ENCODE measurements at places on chromosomes 7 and 10.

DNA sequence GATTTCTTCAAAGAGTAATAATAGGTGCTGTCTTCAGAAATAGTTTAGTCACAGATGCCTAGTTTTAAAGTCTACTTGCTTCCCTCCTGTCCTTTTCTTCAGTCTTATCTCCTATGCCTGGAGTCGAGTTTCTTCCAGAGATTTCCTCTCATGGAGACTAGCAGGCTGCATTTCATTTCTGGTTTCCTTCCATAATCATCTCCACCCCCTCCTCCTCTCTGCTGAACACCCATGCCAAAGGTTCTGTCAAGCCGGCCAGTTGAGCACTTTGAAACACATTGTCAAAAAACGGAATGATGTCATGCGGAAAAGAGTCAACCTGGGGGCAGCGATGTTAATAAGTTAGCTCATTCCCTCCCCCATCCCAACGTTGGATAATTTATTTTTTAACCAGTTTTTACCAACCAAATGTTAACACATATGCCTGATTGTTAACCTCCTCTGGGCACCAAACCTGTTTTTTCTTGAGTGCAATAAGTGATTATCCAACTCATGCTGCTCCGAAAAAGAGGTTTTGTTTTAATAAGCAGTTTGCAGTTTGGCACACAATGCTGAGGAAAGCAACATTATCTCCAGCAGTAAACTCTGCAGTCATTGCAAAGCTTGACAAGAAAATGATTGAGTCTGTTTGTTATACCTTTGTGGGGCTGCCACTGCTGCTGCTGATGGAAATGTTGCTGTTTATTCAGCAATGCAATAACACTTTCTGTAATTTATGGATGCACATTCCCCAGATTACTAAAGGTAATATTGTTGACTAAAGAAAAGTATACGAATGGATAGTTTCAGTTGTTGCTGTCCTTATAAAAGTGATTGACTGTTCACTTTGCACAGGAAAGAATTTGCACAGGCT is 161.6 kb downstream of the LRMDA start:
- DNase-seq: no peak
- no peaks in the 10 kb centered on the region for H3K27me3 ChIP-seq
- peaks cover 4% of the 10 kb centered on the region for H3K4me1 ChIP-seq
- no peaks in the 10 kb centered on the region for H3K36me3 ChIP-seq
- peak overlapping the region; percentile 46 for H3K4me3 ChIP-seq

- no peaks in the 10 kb centered on the region for H3K36me3 ChIP-seq
- DNase-seq: peak; percentile 83
- peaks cover 30% of the 10 kb centered on the region for H3K4me1 ChIP-seq
- peak within 1 kb of the TSS; percentile 96 for H3K4me3 ChIP-seq
- no peaks in the 10 kb centered on the region for H3K27me3 ChIP-seq
Measured at GRCh38 chr7:100694098-100694745, at the start of gene GIGYF1. GIGYF1 (minus strand) TSS chr7:100694250; CDS start chr7:100688238, 6,012 bp downstream.

GRCh38 chr7:126370038-126370668 is 882.6 kb downstream of the GRM8 start:
- H3K27me3 ChIP-seq: no peaks in the 10 kb centered on the region
- H3K27ac ChIP-seq: no peak overlapping the region
- H3K36me3 ChIP-seq: no peaks in the 10 kb centered on the region
- no peaks in the 10 kb centered on the region for H3K4me1 ChIP-seq

GRCh38 chr7:77454802-77455201 is 38.7 kb upstream of the GSAP start:
- H3K4me3 ChIP-seq: no peak overlapping the region
- H3K4me1 ChIP-seq: no peaks in the 10 kb centered on the region
- no peaks in the 10 kb centered on the region for H3K27me3 ChIP-seq
- H3K27ac ChIP-seq: no peak overlapping the region
- no peak for DNase-seq

GRCh38 chr7:104458875-104459274 is 130.5 kb downstream of the LHFPL3 start:
- no peaks in the 10 kb centered on the region for H3K27me3 ChIP-seq
- no peak overlapping the region for H3K27ac ChIP-seq
- no peak for DNase-seq
- no peak overlapping the region for H3K4me3 ChIP-seq
- no peaks in the 10 kb centered on the region for H3K4me1 ChIP-seq
- H3K36me3 ChIP-seq: no peaks in the 10 kb centered on the region

DNA sequence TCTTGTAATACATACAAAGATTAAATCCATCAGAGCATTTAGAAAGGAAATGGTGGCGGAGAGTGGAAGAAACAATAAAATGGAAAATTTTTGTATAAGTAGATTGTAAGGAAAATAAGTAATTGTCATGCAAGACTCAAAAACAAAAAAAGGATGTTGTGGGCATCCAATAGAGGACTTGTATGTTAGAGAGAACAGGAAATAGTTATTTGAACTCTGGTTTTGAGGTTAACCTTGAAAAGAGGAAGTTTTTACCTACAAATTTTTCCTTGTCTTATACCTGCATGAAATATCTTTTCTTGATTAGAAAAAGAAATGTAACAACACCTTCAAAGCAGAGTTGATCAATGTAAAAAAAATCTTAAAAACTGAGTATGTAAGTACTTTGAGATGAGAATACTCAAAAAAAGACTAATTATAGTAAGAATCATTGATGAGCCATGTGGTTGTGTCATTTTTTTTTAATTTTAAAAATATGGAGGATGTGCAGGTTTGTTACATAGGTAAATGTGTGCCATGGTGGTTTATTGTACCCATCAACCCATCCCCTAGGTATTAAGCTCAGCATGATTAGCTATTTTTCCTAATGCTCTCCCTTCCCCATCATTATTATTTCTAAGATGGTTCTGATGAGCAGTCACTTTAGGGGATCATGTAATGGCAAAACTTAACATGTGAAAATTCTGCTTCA is 11.9 kb downstream of the TMEM106B start:
- no peaks in the 10 kb centered on the region for H3K27me3 ChIP-seq
- no peaks in the 10 kb centered on the region for H3K4me1 ChIP-seq
- H3K4me3 ChIP-seq: no peak overlapping the region
- no peak overlapping the region for H3K27ac ChIP-seq
- peaks cover 36% of the 10 kb centered on the region for H3K36me3 ChIP-seq
- DNase-seq: no peak

GRCh38 chr7:101708223-101708622 is 79.1 kb upstream of the MYL10 start:
- no peak overlapping the region for H3K4me3 ChIP-seq
- no peaks in the 10 kb centered on the region for H3K36me3 ChIP-seq
- no peak overlapping the region for H3K27ac ChIP-seq
- H3K27me3 ChIP-seq: no peaks in the 10 kb centered on the region
- DNase-seq: no peak

GRCh38 chr7:51040787-51041186 is 258.1 kb upstream of the GRB10 start:
- no peaks in the 10 kb centered on the region for H3K4me1 ChIP-seq
- no peak for DNase-seq
- no peaks in the 10 kb centered on the region for H3K36me3 ChIP-seq
- H3K4me3 ChIP-seq: no peak overlapping the region

DNA sequence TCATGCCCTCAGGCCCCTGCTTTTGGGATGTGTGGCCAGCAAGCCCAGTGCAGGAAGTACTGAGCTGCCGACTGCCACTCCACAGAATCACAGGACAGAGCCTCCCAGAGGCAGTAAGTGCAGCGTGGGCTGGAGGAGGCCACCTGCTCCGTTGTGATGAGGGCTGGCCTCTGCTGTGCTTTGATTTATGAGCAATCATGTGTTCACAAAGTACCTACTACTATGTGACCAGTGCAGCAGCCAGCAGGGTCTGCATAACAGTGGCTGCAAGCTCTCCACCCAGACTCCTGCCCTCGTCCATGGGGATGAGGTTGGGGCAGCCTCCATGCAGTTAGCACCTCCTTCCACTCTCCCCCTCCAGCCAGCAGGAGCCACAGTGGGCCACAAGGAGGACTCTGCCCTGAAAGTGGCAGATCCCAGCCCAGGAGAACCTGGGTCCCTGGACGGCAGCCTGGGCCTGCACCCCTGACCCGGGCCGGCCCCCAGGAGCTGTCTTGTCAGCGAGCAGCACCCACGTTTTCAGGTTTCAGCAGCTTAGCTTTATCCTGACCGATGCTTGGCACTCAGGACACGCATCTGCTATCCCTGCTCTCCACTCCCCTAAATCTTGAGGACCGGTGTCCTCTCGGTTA is 37.7 kb upstream of the INSIG1 start:
- H3K4me1 ChIP-seq: peaks cover 11% of the 10 kb centered on the region
- H3K36me3 ChIP-seq: no peaks in the 10 kb centered on the region
- H3K27me3 ChIP-seq: no peaks in the 10 kb centered on the region
- no peak for DNase-seq
- no peak overlapping the region for H3K4me3 ChIP-seq

DNA sequence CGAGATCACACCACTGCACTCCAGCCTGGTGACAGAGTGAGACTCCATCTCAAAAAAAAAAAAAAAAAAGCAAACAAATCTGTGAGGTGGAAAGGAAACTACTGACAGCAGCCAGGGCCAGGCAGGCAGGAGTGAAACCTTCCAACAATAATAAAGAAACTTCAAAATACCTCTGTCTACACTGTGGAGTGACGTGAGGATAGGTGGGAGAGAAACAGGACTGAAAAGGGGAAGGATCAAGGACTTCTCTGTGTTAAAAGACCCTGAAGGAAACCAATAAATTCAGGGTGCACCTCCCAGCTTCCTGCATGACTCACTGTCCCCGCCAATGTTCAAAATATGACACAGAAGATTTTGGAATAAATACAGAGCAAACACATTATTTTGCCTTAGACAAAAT is 82.9 kb downstream of the KIAA1549 start:
- no peak overlapping the region for H3K27ac ChIP-seq
- H3K27me3 ChIP-seq: no peaks in the 10 kb centered on the region
- no peaks in the 10 kb centered on the region for H3K4me1 ChIP-seq
- no peak overlapping the region for H3K4me3 ChIP-seq
- no peaks in the 10 kb centered on the region for H3K36me3 ChIP-seq

- no peaks in the 10 kb centered on the region for H3K4me1 ChIP-seq
- DNase-seq: no peak
- H3K27ac ChIP-seq: no peak overlapping the region
Measured at GRCh38 chr10:34235164-34235832, 579.8 kb downstream of the PARD3 start.

DNA sequence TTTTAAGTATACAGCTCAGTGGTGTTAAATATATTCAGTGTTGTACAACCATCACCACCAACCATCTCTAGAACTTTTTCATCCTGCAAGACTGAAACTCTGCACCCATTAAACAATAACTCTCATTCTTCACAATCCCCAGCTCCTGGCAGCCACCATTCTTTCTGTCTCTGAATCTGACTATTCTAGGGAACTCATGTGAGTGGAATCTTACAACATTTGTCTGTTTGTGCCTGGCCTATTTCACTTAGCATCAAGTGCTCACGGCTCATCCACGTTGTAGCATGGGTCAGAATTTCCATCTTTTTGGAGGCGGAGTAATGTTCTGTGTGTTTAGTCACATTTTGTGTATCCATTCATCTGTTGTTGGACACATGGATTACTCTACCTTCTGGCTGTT is 40.8 kb upstream of the PFKFB3 start:
- peaks cover 4% of the 10 kb centered on the region for H3K36me3 ChIP-seq
- H3K27me3 ChIP-seq: no peaks in the 10 kb centered on the region
- no peak for DNase-seq
- H3K4me3 ChIP-seq: no peak overlapping the region
- no peak overlapping the region for H3K27ac ChIP-seq

- no peak overlapping the region for H3K27ac ChIP-seq
- H3K4me1 ChIP-seq: no peaks in the 10 kb centered on the region
- H3K36me3 ChIP-seq: peaks cover 19% of the 10 kb centered on the region
- no peak for DNase-seq
- no peaks in the 10 kb centered on the region for H3K27me3 ChIP-seq
Measured at GRCh38 chr10:133314911-133315310, 6.2 kb downstream of the ZNF511 start.

- H3K4me1 ChIP-seq: peaks cover 15% of the 10 kb centered on the region
- H3K36me3 ChIP-seq: peaks cover 24% of the 10 kb centered on the region
- H3K4me3 ChIP-seq: no peak overlapping the region
- H3K27me3 ChIP-seq: no peaks in the 10 kb centered on the region
Measured at GRCh38 chr7:2644220-2644561, 12.4 kb downstream of the TTYH3 start.

- H3K36me3 ChIP-seq: no peaks in the 10 kb centered on the region
- peaks cover 3% of the 10 kb centered on the region for H3K4me1 ChIP-seq
- H3K27ac ChIP-seq: peak overlapping the region; percentile 40
- DNase-seq: no peak
Measured at GRCh38 chr7:610141-610530, 90.5 kb upstream of the PDGFA start.

- no peak for DNase-seq
- H3K27ac ChIP-seq: no peak overlapping the region
- peaks cover 6% of the 10 kb centered on the region for H3K4me1 ChIP-seq
- peaks cover 14% of the 10 kb centered on the region for H3K36me3 ChIP-seq
- H3K27me3 ChIP-seq: no peaks in the 10 kb centered on the region
- no peak overlapping the region for H3K4me3 ChIP-seq
Measured at GRCh38 chr7:92615861-92616260, 25.7 kb upstream of the FAM133B start.

GRCh38 chr7:137603043-137603442 is 243.7 kb downstream of the DGKI start:
- no peak overlapping the region for H3K4me3 ChIP-seq
- no peaks in the 10 kb centered on the region for H3K36me3 ChIP-seq
- H3K4me1 ChIP-seq: no peaks in the 10 kb centered on the region
- no peaks in the 10 kb centered on the region for H3K27me3 ChIP-seq

GRCh38 chr7:27160546-27161213 is 4.2 kb upstream of the HOXA7 start:
- DNase-seq: no peak
- peak overlapping the region; percentile 72 for H3K4me3 ChIP-seq
- no peak overlapping the region for H3K27ac ChIP-seq
- peaks cover 11% of the 10 kb centered on the region for H3K27me3 ChIP-seq
- no peaks in the 10 kb centered on the region for H3K4me1 ChIP-seq

- peaks cover 3% of the 10 kb centered on the region for H3K4me1 ChIP-seq
- no peak overlapping the region for H3K27ac ChIP-seq
- no peaks in the 10 kb centered on the region for H3K36me3 ChIP-seq
- no peaks in the 10 kb centered on the region for H3K27me3 ChIP-seq
- no peak for DNase-seq
- no peak overlapping the region for H3K4me3 ChIP-seq
Measured at GRCh38 chr7:28160551-28160991, 20.0 kb downstream of the JAZF1 start.

- no peaks in the 10 kb centered on the region for H3K27me3 ChIP-seq
- no peak overlapping the region for H3K27ac ChIP-seq
- no peak overlapping the region for H3K4me3 ChIP-seq
- H3K4me1 ChIP-seq: no peaks in the 10 kb centered on the region
Measured at GRCh38 chr10:18527687-18528086, 123.7 kb downstream of the NSUN6 start.

DNA sequence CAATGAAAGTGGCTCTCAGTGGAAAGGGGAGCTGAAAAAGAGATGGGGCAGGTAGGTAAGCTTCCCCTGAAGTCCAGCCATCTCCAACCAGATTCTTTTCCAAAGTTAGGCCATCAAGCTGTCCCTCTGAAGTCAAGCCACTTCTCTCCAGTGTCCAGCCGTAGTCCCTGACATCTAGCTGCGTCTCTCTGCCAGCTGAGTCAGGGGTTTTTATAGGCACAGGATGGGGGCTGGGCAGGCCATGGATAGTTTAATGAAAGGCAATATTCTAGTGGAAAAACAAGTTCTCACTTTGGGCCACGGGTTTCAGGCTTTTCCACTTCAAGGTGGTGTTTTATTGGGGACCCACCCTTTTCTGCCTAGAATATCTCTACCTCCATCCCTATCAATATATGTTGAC is 36.8 kb downstream of the AVL9 start:
- no peak for DNase-seq
- H3K4me3 ChIP-seq: no peak overlapping the region
- no peak overlapping the region for H3K27ac ChIP-seq
- no peaks in the 10 kb centered on the region for H3K4me1 ChIP-seq
- H3K36me3 ChIP-seq: no peaks in the 10 kb centered on the region
- H3K27me3 ChIP-seq: no peaks in the 10 kb centered on the region

GRCh38 chr7:111025006-111025405 is 65.9 kb upstream of the LRRN3 start:
- H3K36me3 ChIP-seq: no peaks in the 10 kb centered on the region
- H3K27me3 ChIP-seq: no peaks in the 10 kb centered on the region
- H3K4me3 ChIP-seq: no peak overlapping the region
- H3K27ac ChIP-seq: no peak overlapping the region

All from ascending aorta (tissue), 2 donors.